Stimulated activated CD4-positive, alpha-beta T cell treated with anti-CD3 and anti-CD28 coated beads, Interleukin-4, amount 100 ng/mL, for 48 hours (primary cell): ENCODE measurements at places on chromosomes 7 and 10.

- no peak for DNase-seq
These were observed 9.7 kb upstream of the OR13A1 start for GRCh38 chr10:45325116-45325515.

- DNase-seq, result no peak
These were observed 254.9 kb upstream of the SHH start for GRCh38 chr7:156067156-156067555.

DNA sequence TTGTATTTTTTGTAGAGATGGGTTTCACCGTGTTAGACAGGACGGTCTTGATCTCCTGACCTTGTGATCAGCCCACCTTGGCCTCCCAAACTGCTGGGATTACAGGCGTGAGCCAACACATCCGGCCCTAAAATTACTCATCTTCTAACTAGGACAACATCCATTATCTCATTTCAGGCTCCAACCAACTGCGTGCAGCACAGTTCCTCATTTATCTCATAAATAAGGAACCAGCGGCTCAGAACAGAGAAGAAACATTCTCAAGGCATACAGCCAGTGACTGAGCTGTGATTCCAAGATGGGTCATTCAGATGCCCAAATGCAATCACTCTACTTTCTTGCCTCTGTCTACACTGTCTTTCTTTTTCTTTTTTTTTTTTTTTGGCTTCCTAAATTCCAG is 356.1 kb downstream of the ELMO1 start:
- no peak for DNase-seq

DNA sequence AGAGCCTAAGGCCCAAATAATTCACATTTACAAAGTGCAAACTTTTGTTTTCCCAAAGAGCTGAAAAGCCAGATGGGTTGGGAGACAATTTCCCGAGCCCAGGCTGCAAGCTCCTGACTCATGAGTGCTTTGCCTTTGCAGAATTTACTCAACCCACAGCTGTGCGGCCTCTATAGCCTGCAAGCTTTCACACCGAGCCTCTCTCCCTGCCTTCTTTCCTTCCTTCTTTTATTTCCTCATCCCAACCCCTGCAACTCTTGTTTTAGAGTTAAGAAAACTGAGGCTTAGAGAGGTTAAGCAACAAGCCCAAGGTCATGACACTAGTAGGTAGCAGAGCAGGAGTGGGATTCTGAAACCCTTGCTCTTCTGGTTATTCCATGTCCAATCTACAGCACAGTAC is 203.0 kb upstream of the GPR26 start:
- DNase-seq, result no peak

DNA sequence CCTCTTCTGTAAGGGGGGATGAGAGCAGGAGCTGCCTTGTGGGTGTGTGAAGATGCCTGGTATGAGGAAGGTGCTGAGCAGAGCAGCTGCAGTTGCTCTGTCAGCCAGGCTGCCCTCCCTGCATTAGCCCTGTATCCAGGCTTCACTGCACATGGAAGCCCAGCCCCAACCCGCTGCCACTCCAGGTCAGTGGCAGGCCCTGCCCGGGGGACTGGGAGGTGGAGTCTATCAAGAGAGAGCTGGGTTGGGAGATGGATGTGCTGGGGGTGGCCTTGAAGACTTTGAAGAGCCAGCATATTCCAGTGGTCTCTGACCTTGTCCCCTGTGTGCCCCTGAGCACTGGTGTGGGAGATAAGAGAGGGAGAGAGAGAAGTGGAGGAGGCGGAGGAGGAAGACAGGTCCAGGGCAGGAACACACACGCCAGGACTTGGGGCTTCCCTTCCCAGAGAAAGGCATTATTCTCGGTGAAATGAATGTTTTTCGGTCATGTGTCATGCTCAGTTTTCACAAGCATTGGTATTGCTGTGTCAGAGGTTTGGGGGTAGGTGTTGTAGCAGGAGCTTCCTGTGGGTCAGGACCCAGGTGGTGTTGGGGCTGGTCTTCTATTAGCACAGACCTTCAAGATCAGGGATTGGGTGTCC is 2.6 kb downstream of the PPIF start:
- DNase-seq, result no peak

DNA sequence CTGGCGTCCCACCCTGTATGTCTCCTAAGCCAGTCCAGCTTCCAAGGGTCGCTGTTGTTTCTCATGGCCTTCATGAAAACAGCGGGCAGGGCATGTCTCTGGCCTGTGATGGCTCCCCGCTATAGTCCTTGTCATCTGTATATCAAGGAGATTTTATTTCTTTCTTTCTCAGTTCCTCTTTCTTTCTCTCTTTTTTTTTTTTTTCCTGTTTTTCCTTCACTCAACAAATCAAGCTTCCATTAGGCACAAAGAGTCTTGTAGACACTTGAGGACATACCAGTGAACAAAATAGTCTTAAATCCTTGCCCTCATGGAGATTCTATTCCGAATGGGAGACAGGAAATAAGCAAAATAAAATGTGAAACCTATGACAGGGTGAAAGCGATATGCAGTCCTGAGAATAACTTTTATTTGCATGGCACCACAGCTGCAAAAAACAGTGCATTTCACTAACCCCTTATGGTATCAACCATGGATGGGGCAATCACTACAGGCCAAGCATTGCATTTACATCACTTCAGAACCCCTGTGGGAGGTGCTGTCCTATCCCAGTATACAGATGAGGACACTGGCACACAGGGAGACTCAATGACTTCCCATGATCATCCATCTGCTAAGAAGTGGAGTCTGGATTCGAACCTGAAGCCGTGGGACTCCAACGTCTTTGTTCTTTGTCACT is 50.7 kb downstream of the SYPL1 start:
- DNase-seq, result no peak

DNA sequence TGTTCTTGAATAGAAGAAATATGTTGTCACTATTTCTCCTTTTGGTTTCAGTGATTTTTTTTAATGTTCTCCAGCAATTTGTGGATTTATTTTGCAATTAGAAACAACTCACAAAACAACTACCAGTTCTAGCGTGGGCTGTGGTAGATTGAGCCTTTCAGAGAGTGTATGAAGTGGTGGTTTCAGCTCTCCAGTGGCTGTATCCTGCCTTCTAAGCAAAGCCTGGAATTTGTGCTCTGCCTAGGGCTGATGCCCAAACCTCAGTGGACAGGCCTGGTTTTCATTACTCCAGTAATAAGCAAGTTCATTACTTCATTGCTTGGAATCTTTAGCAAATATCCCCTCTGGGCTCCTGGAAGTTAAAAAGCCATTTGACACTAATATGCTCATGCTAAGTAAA is 35.9 kb downstream of the APBB1IP start:
- DNase-seq, result no peak

GRCh38 chr7:128844777-128845311 is 14.6 kb downstream of the FLNC start:
- DNase-seq, result no peak

DNA sequence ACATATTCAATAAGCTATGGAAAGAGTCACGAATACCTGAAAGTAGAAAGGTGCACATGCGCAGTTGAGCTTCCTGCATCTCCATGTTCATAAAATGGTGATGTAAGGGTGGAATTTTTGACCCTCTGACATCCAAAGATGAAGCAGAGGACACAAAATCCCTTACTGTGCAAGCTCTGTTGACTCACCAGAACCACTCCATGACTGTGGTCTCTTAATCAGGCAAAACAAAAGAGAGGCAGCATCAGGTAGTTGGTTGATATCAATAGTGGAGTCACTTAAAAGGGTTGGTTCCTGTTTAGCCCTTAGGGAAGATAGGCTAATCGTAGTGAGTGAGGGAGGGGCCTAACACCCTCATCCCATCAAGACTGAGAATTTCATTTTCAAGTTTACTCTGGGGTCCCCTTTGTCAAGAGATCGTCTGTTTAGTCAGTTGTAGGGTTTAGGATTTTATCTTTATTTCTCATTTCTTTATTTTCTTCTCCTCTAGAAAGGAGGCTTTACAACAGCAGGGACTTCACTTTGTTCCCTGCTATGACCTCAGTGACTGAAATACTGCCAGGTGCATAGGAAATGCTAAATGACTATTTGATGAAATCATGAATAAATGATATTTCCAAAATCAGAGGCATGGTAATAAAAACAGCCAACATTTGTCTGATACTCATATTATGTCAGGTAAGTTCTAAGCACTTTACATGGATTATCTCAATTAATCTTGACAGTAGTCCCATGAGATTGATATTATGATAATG is 98.1 kb downstream of the CD36 start:
- no peak for DNase-seq

- DNase-seq, result no peak
These were observed 33.4 kb upstream of the NPVF start for GRCh38 chr7:25261545-25262140.

DNA sequence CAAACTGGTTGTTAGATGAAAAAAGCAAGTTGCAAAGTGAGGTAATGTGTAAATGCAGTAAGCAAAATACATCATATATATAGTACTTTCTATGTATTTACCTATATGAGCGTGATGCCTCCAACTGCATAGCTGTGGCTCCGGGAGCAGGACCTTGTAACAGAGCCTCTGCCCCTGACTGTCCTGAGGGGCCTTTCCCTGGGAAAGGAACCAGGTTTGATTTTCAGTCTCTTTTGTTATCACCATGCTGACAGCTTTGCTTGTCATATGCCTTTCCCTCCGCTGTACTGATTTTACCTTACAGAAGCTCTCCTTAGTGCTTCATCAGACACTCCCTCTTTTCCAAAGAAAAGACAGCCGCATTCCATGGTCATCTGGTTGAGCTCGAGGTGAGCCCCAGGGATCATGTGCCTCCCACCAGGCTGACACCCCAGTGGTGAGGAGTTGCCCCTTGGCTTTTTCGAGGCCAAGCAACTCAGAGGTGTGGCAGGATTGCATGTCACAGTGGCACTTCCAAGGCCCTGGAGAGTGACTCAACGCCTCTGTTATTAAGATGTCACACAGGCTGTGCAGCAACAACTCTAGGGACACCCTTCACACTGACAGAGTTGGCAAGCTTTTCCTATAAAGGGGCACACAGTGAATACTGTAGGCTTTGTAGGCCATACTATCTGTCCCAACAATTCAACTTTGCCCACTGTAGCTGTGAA is 78.9 kb downstream of the ALOX5 start:
- no peak for DNase-seq

DNA sequence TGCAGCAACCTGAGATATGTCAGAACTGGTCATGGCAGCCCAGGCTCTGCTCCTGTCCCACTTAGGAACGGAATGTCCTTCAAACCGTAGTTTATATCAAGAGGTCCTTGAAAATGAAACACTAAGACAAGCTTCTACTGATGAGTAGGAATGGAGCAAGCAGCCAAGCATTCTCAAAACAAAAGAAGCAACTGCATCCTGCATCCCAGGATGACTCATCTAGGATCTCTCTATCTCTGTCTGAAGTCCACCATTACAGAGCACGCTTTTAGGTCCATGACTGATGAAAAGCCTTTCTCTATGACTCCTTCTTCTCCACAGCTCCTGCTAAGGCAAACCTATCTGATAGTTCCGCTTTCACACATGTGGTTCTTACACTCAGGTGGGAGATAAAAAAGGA is 16.3 kb downstream of the MBL2 start:
- DNase-seq, result no peak

DNA sequence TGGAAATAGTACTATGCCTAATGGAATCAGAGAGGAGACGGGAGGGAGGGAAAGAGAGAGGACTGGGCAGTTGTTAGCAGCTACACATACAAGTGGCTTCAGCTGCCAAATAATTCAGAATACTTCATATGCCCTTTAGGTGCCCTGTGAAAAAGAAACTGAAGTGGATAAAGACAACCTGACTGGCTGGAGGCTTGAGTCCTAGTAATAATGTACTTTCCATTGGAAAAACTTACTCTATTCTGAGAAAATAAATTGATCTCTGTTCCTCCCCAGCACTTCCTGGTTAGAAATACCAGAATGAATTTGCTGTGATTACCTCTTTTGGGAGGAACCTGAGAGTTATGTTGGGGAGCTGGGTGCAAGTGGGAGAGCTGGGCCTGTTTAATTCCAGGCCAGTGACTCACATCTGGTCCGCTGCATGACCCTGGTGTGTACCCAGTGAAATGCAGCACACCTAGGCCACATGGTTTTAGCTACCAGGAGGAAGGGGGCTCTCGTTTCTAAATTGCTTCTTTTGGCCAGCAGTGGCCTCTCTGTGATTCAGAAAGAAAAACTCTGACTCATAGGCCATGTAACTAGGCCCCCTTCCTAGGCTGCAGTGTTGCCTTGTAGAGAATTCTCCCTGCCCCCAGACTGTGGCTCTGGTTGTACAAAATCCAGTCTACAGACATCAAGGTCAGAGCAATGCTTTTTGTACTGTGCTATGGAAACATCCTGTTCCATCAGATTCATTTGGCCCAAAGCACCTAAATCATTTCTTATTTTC is 6.5 kb downstream of the AGFG2 start:
- DNase-seq, result peak; percentile 45

DNA sequence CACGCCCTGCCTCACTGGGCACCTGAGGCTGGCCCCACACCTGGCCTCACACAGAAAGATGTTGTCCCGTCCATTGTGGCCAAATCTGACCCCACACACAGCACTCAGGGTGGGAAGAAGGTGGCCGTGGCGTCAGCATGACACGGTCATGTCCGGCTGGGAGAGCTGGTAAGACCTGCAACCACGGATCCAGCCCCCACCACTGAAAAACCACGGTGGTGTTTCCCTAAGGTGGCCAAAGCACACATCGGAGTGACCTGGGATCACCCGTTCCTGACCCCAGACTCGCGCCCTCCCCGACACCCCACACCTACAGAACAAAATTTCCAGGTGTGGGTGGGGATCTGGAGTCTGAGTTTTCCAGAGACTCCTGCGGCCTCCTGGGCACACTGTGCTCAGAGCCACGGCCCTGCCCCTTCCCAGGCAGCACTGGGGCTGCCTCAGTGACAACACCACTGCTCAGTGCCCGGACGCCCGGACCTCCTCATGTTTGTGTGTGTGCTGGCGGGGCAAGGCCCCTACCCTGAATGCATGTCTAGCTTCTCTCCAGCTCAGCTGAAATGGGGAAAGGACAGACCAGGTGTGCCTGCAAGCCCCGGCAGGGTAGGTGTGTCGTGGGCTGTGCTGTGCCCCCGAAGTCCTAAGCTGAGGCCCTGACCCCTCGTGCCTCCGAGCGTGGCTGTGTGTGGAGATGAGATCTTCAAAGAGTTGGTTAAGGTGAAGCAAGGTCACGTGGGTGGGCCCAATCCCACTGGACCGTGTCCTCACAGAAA is 36.1 kb downstream of the STK32C start:
- DNase-seq, result no peak
